ENCODE measurements at places on chromosomes 4 and X. TPM values are rescaled to one million over a fixed set of nuclear protein-coding genes. Genes with fewer than 3 reads are reported as not detected.
A peak's percentile ranks its signal among the peaks of the same experiment; 100 is the strongest.

DMRTC1B gene
- total RNA-seq = not detected

RHOXF2 gene
- total RNA-seq = not detected

YTHDC1 gene
- total RNA-seq = 34.7 TPM

LRIT3 gene
- total RNA-seq = 0.15 TPM

HSD17B13 gene
- total RNA-seq = not detected

KLKB1 gene
- 0.15 TPM for total RNA-seq

SLC9B1 gene
- total RNA-seq = 0.24 TPM

DKC1 gene
- 26.4 TPM for total RNA-seq

GRCh38 chr4:48879561-48880442, 26.8 kb downstream of the OCIAD2 start:
- no peak for DNase-seq

GRCh38 chr4:83125738-83126141, 11.2 kb upstream of the PLAC8 start:
- DNase-seq = no peak

- no peak for DNase-seq
Measured at GRCh38 chr4:2816401-2816954, 23.6 kb downstream of the SH3BP2 start.

GRCh38 chrX:130539721-130540321, 138.0 kb downstream of the RBMX2 start:
- peak; percentile 5 for DNase-seq

DNA sequence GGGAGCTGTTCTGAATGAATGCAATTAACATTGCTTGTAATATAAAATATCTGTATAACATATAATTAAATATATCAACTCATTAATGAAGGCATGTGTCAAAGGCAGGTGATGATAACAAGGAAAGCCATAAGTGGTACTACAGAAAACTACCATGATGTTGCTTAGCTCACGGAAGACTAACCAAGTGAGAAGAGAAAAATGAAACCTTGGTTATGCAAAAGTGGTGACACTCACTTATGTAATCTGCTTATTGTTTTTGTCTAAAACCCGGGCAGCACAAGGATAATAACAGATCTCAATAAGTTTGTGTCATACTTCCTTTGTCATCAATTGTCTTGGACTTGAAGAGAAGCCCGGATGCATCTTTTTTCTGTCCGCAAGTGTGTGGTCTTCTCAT, 156.4 kb downstream of the HS6ST2 start:
- no peak for DNase-seq

DNA sequence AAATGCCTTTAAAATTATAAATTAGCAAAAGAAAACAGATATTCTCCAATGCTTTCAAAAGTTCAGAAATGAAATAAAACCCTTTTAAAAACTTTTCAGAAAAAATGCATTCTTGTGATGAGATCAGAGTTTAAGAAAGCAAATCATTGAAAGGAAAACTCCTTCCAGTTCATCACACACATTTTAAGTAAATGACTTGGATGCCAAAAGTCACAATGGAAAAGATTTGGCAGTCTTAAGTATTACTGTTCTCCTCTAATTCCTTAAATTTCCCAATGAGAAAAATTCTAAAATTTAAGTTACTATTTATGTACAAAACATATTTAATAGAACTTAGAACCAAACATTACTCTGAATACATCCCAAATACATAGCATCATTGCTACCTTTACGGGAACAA, 21.1 kb downstream of the HOPX start:
- DNase-seq = no peak

DNA sequence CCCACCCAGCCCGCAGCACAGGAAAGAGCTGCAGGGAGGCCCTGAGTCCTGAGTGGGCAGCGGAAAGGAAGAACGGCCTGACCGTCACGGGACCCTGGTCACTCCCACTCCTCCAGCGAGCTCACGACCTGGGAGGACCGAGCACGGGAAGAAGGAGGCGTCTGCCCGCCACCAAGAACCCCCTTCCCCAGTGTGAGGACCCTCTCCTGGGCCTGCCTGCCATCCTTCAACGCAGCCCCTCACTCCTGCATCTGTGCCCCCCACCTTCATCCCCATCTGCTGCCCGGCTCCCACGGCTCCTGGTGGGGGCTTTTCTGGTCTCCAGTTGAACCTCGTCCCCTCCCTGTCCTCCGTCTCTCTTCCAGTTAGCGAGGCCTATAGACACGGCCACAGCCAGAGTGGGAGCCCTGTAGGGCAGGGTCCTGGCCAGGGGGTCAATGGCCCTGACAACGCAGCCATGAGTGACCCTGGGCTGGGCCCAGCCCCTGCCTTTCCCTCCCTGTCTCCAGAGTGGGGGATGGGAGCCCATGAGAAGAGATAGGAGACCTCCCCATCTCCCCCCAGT, 41.3 kb upstream of the MXD4 start:
- no peak for DNase-seq

DNA sequence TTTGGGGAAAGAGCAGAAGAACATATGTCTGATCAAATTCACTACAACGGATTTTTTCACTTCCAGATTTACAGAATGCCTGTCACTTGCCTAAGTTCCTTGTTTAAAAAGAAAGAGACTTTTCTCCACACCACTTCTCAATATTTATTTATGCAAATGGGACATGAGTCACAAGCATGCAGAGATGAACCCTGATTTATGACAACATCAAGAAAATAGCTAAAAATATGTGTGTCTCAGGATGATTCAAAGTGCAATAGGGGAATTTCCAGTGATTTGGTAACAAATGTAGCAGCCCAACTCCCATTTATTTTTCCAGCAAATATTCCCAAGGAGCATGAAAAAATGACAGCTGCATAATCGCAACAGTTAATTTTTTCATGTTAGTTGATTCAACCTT, 180.4 kb upstream of the FAT1 start:
- no peak for DNase-seq

DNA sequence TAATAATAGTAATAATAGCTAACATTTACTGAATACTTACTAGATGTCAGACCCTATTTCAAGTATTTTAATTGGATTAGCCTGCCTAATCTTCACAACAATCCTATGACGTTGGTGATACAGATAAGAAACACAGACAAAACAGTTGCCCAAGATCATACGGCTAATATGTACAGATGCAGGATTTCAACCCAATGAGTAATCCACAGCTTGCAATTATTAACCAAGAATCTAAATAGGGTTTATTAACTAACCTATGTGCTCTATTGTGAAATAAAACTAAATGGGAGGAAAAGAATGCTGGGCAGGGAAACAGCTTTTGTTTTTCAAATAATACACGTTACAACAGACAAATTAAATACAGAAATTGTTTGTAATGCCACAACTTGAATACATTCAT, 23.4 kb downstream of the FBXO8 start:
- no peak for DNase-seq

GRCh38 chr4:91288702-91289311, 1015.0 kb upstream of the GRID2 start:
- no peak for DNase-seq

GRCh38 chrX:3522101-3522650, 175.7 kb upstream of the MXRA5 start:
- no peak for DNase-seq

- no peak for DNase-seq
Measured at GRCh38 chrX:132009350-132009749, 13.8 kb upstream of the STK26 start.

GRCh38 chr4:39302901-39303300, 63.3 kb downstream of the RFC1 start:
- no peak for DNase-seq
